ENCODE measurements at places on chromosomes 5 and 9. TPM values are rescaled to one million over a fixed set of nuclear protein-coding genes. Genes with fewer than 3 reads are reported as not detected.

DNA sequence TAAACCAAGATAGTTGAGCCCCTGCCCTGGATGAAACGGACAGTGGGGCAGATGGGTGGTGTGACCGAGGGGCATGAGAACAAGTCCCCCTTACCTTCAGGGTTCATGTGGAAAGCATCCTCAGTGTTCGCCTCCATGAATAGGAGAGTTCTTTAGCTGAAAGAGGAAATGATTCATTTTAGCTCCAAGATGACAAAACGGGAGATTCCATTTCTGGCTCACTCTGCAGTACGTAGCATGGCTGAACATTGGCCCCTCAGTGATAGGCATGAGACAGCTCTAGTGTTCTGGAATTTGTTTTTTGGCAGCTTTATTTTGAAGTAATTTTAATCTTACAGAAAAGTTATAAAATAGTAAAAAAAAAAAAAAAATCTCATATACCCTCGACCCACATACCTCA is 70.2 kb upstream of the AGXT2 start:
- DNase-seq: no peak

DNA sequence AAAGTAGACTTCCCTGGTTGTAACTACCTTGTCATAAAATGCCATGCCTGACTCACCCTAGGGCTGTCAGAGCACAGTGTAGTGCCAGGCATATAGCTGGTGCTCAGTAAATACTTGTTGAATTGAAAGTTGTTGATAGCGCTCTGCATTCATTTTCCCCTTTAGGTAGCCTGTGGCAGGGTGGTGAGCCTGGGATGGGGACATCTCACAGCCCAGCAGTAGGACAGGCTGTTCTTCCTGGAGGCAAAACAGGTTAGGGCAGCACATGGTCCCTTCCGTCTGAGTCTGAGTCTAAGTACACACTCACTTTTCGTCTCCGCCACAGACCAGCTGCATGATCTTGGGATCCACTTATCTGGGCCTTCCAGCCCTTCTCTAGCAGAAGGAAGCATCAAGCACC is 401.9 kb downstream of the ZSWIM6 start:
- DNase-seq: peak; percentile 58

The KCNN2 gene
- 2.1 TPM for total RNA-seq

GRCh38 chr5:66454186-66455078 is 141.8 kb upstream of the MAST4 start:
- no peak for DNase-seq

DNA sequence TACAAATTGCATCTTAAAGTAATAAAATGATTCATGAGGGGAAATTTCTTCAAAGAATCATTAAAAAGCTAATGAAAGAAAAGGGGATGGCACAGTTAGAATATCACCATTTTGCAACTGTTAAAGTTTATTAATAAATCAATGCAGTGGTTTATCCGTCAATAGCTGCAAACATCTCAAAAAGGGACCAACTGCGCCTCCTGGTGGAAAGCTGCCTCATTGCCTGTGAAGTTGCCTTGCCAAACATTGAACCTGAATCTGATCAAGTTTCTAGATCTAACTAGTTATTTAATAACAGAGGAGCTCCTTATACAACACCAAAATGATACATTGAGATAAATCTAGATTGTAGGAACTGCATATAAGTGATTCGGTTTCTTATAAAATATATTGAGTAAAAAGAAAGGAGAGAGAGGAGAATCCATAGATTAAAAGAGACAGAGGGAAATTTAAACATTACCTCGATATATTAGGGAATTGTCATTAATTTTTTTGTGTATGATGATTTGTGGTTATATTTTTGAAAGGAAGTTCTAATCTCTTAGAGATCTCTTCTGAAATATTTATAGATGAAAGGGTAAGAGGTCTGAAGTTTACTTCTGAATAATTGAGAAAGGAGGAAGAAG is 6.9 kb upstream of the NDUFB6 start:
- peak; percentile 73 for DNase-seq

DNA sequence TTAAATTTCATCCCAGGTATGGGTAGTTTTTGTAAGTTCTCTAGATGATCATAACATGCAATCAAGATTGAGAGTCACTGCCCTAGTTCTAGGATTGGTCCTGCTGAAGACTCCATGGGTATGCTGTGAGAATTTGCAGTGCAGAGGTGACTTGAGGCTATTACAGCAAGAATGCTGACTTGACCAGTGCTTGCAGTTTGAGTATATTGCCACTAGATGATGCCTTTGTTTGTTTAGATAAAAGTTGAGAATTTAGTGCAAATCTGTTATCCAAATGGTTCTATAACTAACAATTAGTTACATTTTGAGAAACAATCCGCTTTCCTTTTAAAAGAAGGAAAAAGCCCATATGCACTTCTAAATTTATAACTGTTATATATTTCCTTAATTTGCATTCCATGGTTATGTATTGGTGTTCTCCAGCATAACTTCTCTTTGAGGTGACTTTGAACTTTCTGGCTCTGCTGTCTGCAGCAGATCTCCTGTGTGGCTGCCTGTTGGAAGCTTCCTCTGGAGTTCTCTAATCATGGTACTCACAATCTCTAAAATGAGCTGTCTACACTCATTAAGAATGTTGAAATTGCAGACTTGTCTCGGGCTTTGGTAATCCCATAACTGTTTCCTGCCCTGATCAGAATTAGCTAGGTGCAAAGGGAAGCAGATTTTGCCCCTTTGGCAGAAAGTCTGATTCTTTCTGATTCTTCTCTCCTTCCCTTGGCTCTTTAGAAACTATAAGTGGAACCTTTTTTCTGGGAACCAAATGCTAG is 24.9 kb downstream of the MELK start:
- no peak for DNase-seq

DNA sequence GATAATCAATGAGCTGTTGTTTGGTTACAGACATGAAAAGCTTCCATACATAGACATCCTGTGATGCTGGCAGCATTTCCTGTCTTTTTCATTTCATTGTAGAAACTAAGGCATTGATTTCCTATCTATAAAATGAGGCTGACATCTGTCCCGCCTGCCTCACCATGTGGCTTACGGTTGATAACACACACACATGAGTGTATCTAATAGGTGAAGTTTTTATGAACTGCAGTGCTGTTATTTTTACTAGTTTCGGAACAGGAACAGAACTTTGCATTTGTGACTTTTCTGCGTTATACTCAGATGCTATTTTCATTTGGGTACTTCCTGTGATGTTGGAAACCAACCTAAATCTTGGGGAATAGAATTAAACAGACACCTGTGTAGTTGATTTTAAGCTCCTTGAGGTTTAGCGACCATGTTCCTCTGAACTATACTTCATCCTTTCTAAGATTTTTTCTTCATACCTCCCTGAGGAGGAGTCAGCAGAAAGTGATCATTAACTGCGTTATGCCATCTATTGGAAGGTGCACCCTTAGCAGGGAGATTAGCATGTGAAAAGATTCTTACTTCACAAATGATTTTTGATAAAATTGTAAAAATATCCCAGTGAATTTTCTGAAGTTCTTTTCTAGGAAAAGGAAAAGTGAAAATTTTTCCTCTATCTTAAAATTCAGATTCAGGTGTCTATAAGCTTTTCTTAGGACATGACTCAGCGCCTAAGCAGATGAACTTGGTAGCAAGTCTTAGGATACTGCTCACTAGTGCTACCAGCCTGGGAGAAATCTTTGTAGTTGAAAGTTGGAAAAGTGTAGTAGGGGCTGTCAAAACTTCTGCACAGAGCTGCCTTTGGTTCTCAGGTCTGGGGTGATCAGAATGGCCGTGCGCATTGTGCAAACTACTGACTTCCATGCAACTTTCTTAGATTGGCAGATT is 134.5 kb downstream of the TRIO start:
- DNase-seq: no peak

- DNase-seq: no peak
Observed at GRCh38 chr5:39570403-39571027, 145.7 kb upstream of the DAB2 start.

The PCDHGA4 gene
- 4.2 TPM for total RNA-seq

DNA sequence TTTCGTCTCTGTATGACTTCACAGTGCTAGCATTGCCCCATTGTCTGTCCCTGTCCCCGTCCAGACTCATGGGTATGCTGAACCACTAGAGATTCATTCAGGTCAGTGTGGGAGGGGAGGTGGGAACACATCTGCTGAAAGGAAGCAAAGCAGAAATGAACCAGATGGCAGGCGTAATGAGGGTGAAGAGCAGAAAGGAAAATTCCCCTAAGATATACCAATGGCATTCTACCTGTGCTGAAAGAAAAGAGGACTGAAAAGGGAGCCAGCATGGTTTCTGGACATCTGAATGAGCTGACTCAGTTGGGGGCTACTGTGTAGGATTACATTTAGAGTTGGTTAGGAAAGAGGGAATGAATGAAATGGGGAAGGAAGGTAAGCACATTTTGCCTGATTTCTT is 678.7 kb downstream of the MAT2B start:
- no peak for DNase-seq

DNA sequence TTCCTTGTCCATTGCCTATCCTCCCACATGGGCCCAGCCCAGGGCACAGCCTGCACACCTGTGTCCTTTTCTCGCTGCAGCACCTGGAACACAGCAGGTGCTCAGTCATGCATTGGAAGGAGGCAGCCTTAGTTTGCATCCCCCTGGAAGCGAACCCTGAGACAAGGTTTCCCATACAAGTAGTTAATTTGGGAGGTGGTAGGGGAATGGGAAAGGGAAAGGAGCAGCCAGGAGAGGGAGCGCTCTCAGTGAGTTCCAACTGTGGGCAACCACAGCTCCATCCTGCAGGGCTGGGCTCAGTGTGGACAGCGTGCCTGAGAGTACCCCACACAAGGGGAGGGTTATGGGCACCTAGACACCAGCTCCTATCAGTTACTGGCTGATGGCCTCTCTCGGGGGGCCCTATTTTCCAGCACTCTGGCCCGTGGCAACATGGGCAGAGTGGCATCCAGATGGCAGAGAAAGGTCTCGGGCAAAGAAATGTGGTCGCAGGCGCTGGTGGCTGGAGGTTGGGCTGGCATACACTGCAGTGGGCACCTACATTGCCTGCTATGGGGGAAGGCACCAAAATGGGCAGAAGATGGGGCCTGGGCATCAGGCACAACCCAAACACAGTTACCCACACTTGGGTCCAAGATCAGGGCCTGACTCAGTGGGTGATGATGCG is 50.1 kb downstream of the TSPAN17 start:
- DNase-seq: no peak

- DNase-seq: no peak
Observed at GRCh38 chr5:168432903-168433302, 53.4 kb upstream of the RARS1 start.

GRCh38 chr5:11289208-11289607 is 528.2 kb upstream of the DAP start:
- no peak for DNase-seq

The TSLP gene
- 2.0 TPM for total RNA-seq

- no peak for DNase-seq
Observed at GRCh38 chr9:33524306-33524947, 376 bp downstream of the ANKRD18B start.
